Tibial nerve (tissue), 4 donors: ENCODE measurements at places on chromosomes 12 and 14. TPM values are rescaled to one million over a fixed set of nuclear protein-coding genes. Genes with fewer than 3 reads are reported as not detected.

DNA sequence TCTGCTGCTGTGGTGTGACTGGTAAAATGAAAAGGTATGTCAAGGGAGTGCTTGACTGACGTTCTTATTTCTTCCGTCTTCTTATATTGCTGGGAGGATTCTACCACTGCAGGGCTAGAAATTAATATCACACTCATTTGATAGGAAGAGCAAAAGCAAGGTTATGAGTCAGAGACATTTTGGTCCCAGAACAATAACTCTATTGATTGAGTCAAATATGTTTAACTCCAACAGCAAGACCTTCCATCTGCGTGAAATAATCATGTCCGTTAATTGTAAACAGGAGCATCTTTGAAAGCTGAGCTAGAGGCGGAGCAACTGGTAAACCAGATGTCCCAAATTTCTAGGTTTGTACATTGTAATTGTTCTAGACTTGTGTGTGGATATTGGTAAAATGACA is 1293.6 kb downstream of the AACS start:
- no peaks in the 10 kb centered on the region for H3K4me1 ChIP-seq
- H3K27ac ChIP-seq, result no peak overlapping the region
- no peaks in the 10 kb centered on the region for H3K36me3 ChIP-seq
- H3K4me3 ChIP-seq, result no peak overlapping the region
- no peak for DNase-seq
- H3K27me3 ChIP-seq, result no peaks in the 10 kb centered on the region

GRCh38 chr12:108447168-108447832 is 67.8 kb upstream of the FICD start:
- no peaks in the 10 kb centered on the region for H3K36me3 ChIP-seq
- H3K27me3 ChIP-seq, result no peaks in the 10 kb centered on the region
- no peaks in the 10 kb centered on the region for H3K4me1 ChIP-seq
- no peak overlapping the region for H3K27ac ChIP-seq

DNA sequence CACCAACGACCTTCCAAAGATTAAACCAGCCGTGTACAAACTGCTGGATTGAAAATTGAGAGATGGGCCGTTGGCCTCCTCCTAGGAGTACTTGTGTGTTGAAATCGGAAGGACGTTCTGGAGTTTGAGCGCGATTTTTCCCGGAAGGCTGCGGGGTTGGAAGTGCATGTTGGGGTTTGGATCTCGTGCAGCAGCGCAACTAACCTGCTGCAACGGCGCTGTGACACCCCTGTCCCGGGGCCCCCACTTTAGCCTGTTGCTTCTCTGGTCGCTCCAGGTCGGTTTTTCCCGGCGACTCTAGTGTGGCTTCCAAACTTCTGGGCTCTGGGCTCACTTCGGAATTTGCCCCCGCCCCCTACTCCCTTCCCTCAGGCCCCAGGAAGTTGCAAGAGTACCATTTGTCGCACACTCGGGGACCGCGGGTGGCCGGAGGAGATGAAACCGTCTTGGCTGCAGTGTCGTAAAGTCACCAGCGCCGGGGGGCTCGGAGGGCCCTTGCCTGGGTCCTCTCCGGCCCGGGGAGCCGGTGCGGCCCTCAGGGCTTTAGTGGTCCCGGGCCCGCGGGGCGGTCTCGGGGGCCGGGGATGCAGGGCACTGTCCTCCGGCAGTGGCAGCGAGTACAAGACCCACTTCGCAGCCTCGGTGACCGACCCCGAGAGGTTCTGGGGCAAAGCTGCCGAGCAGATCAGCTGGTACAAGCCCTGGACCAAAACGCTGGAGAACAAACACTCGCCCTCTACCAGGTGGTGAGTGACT is at the start of gene ACSS3:
ACSS3 (plus strand) TSS at position 394 of the 756 bp plus-strand sequence; CDS start at position 436, 42 bp downstream.
- DNase-seq, result peak; percentile 56
- peak within 1 kb of the TSS; percentile 76 for H3K4me3 ChIP-seq
- no peaks in the 10 kb centered on the region for H3K4me1 ChIP-seq
- no peaks in the 10 kb centered on the region for H3K27me3 ChIP-seq

DNA sequence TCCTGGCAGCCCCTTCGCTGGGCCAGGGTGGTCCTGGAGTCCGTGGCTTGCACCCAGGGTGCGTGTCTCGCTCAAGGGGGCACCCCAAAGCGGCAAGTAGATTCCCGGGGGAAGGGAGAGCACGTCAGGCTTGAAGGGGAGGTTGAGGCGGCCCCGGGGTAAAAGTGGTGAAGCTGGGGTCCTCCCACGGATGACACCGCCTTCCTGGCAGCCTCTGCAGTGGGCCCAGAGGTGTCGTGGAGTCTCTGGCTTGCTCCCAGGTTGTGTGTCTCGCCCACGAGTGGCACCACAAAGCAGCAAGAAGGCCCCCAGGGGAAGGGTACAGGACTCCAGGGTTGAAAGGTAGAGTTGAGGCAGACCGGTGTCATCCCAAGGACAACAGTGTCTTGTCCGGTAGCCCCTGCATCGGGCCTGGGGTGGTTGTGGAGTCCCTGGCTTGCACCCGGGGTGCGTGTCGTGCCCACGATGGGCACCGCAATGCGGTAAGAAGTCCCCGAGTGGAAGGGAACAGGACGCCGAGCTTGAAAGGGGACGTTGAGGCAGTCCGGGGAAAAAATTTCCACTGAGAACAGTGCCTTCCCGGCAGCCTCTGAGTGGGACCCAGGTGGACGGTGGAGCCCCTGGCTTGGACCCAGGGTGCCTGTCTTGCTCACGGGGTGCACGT is 158.0 kb upstream of the ALG10B start:
- H3K27me3 ChIP-seq, result no peaks in the 10 kb centered on the region
- no peak overlapping the region for H3K4me3 ChIP-seq
- no peaks in the 10 kb centered on the region for H3K36me3 ChIP-seq
- no peak overlapping the region for H3K27ac ChIP-seq
- H3K4me1 ChIP-seq, result no peaks in the 10 kb centered on the region
- no peak for DNase-seq

DNA sequence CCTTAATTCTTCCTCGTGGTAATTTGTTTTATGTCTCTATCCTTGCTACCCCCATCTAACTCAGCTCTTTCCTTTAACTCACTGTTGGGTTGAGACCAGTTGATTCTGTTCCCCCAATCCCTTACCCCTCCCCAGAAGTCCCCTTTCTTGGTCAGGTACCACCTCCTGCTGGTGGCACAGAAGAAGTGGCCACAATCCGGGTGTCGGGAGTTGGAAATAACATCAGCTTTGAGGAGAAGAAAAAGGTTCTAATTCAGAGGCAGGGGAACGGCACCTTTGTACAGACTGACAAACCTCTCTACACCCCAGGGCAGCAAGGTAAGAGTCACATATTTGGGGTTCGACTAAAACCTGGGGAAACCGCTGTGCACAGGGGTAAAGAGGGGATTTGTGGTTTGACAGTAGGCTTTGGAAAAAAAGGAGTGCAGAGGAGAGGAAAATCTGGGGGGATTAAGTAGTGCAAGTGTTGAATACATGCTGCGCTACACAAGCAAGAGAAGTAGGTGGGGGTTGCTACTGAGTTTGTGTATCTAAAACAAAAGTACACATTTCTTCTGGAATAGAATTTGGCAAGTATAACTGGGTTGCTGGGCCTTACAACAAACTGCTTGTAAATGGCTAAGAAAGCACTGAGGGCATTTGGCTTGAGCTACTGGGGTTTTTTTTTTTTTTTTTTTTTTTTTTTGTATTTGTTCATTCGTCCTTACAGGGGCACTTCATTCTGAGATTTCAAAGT is 1.3 kb downstream of the A2ML1 start:
- no peaks in the 10 kb centered on the region for H3K27me3 ChIP-seq
- no peaks in the 10 kb centered on the region for H3K4me1 ChIP-seq
- DNase-seq, result no peak

DNA sequence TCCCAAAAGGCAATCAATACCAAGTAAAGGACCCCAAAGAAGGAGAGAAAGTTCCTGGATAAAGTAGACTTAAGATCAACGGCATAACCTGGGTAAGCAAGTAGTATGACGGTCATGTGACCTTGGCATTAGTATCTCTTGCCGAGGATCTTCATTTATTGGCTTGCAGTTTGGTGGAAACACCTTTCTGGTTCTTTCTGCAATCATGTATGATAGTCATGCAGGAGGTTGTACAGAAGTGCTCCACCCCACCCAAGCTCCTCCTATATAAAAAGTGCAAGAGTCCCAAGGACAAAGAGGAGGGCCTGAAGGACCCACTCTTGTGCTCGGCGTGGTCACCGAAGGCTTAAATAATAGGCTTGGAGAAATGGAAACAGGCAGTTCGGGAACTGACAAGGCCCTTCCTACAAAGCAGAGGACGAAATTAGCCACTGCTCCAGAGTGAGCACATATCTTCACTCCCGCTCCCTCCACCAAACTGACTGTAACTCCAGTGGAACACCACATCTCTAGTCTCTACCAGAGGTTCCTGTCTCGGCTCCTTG is 750 bp downstream of the CS start:
- no peaks in the 10 kb centered on the region for H3K36me3 ChIP-seq
- DNase-seq, result no peak
- no peaks in the 10 kb centered on the region for H3K27me3 ChIP-seq
- peak overlapping the region; percentile 94 for H3K27ac ChIP-seq

DNA sequence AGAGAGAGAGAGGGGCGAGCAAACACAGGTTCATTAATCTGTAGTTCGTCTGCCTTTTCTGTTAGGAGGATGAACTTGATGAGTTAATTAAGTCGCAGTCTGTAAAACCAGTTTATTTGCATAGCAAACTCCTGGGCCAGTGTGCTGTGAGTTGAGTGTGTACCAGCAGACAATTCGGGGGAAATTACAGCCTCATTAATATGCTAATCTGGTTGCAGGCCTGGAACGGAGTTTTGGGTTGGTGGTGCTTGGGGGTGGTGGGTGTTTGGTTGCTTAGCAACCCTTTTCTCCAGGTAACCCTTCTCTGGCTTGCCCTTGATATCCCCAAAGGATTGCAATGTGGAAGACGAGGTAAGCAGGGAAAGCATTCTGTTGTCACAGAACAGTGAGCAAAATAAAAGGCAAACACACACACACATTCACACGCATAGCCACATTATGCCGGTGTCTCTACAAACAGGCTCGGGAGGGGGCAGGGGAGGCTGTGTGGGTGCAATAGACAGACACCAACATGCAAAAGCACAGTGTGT is 29.2 kb upstream of the LHX5 start:
- no peak overlapping the region for H3K27ac ChIP-seq
- H3K27me3 ChIP-seq, result no peaks in the 10 kb centered on the region
- no peak for DNase-seq
- H3K4me1 ChIP-seq, result no peaks in the 10 kb centered on the region

DNA sequence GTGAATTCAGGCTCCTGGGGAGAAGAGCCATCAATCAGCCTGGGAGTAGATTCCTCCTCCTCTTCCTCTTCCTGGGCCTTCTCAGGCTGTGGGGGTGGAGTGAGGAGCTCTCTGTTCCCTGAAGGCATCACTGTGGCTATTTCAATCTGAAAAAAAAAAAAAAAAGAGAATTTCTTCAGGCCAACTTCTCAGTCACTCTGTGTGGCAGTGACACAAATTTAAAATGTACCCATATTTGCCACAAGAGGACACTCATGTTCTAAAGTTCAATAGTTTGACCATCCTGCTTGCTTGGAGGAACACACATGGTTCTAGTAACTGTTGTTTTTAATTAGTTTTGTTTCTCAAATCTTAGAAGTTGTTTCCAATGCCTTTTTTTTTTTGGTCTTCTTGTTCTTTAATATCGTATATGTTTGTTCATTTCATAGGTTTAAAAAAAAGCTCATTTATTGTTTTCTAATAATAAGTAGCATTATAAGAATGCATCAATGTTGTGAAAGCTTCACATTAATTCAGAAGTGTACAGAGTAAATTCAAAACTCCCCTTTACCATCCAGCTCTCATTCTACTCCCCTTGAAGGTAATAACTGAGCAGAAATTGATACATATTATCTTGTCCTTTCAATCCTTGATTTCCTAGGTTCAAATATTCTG is 23.3 kb upstream of the CCER1 start:
- no peaks in the 10 kb centered on the region for H3K27me3 ChIP-seq
- no peak for DNase-seq
- H3K4me1 ChIP-seq, result peaks cover 17% of the 10 kb centered on the region
- no peak overlapping the region for H3K27ac ChIP-seq

NID2 gene
- 61.4 TPM for total RNA-seq

DNA sequence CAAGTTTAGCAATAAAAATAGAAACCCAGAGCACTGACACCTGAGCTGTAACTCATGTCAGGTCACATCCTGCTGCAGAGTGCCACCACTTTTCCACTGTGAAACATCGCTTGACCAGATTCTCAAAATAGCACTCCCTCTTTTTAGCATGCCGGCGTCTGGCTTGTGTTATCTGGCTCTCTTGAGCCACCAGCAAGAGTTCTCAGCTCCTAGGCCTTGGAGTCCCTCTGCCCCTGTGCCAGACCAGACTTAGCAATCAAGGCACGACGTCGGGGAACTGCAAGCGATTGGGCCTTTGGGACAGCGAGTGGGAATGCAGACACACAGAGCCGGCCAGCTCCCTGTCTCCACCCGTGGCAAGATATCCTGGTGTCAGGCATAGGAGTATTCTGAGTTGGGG is 52.5 kb downstream of the SPIC start:
- H3K27me3 ChIP-seq, result no peaks in the 10 kb centered on the region
- no peak overlapping the region for H3K4me3 ChIP-seq
- no peaks in the 10 kb centered on the region for H3K36me3 ChIP-seq
- no peak for DNase-seq
- no peak overlapping the region for H3K27ac ChIP-seq

TMCC3 gene
- total RNA-seq, result 14.1 TPM

DNA sequence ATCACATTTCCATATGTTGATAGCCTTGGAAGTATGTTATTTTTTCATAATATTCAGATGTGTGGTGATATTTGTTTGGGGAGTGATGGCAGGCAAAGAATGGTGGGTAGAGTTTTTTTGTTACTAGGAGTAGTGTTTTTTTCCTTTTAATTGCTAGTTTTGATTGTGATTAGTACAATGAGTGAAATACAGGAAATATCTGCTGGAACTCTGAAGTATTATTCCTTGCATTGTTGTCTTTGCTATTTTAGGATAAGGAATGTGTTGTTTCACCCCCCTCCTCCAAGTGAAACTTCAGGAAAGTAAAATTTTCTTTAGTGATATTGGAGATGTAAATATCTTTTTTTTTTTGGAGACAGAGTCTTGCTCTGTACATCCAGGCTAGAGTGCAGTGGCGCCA is 105.4 kb downstream of the DIP2B start:
- peaks cover 5% of the 10 kb centered on the region for H3K36me3 ChIP-seq
- no peak for DNase-seq
- no peak overlapping the region for H3K27ac ChIP-seq
- H3K4me1 ChIP-seq, result peaks cover 38% of the 10 kb centered on the region
- H3K4me3 ChIP-seq, result no peak overlapping the region
- no peaks in the 10 kb centered on the region for H3K27me3 ChIP-seq
